ENCODE measurements at places on chromosomes 11 and 22.

DNA sequence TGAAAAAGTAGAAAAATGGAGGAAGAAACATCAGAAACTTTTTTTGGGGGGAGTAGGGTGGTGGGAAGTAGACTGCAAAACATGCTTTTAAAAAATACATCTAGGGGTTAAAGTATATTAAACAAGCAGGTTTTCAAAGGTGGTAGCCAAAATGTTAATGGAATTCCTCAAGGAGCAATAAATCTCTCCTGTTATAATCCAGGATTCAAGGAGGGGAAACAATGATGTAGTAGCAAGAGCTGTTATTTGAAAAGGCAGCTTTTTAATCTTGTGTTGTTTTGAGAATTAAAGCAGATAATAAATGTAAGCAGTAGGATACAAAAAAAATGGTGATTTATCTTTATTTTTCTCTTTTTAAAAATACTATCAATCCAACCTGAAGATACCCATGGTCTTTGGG is 736.5 kb upstream of the CCDC90B start:
- no peaks in the 10 kb centered on the region for H3K27me3 ChIP-seq
- H3K27ac ChIP-seq: no peak overlapping the region
- H3K4me3 ChIP-seq: no peak overlapping the region
- no peaks in the 10 kb centered on the region for H3K36me3 ChIP-seq

DNA sequence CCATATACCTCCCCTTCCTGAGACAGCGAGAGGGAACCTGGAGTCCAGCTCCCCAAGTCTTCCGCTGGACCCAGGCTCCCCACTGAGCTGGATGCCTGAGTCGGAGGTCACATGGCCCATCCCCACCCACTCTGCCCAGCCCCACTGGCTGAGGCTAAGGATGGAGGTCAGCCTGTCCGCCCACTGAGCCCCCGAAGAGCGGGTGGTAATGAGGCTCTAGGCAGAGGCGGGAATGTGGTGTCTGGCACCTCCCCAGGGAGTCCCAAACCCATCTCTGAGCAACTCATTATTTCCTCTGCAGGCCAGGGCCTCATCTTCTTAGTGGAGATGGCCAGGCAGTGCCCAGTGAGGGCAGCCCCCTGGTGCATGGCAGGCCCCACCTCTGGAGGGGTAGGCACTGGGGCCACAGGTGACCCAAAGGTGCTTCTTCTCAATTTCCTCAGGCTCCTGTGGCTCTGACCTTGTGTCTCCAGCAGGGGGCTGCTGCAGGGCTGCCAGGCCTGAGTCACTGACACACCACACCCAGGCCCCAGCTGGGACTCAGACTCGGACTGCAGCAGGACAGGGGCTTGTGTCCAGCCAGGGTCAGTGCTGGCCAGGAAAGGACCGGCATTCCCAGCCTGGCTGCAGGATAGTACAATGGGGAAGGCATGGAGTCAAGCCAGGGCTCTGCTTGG is 10.2 kb upstream of the PDE2A start:
- H3K4me1 ChIP-seq: no peaks in the 10 kb centered on the region
- H3K36me3 ChIP-seq: peaks cover 51% of the 10 kb centered on the region
- no peaks in the 10 kb centered on the region for H3K27me3 ChIP-seq
- DNase-seq: peak; percentile 60
- no peak overlapping the region for H3K4me3 ChIP-seq

DNA sequence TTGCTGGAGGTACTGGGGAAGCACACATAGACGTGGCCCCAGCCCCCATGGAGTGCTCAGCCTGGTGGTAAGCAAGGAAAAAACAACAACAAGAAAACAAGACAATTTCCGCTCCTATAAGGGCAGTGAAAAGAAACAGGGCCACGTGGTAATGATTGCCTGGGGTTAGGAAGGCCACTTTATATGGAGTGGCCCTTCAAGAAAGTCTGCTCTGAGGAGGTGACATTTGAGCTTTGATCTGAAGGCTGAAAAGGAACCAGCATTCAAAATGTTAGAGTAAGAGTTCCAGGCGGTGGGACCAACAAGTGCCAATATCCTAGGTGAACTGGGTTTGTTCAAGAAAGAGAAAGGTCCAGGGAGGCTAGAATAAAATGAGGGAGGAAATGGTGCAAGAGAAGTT is 87.6 kb downstream of the SCN3B start:
- H3K36me3 ChIP-seq: no peaks in the 10 kb centered on the region
- no peak overlapping the region for H3K27ac ChIP-seq

DNA sequence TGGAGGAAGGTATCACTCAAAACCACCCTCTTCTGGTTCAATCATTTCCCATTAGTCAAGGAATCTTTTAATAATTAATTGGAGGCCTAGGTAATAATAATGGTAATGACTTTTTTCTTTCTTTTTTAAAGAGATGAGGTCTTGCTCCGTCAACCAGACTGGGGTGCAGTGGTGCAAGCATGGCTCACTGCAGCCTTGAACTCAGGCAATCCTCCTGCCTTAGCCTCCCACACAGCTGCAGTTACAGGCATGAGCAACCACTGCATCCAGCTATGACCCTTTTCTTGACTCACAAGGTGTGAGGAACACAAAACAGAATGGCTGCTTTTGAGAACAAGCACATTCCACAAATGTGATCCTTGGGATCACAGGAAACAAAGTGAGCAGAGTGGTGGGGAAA is 3.6 kb downstream of the POLDIP3 start:
- no peak overlapping the region for H3K27ac ChIP-seq
- peaks cover 11% of the 10 kb centered on the region for H3K36me3 ChIP-seq
- H3K4me1 ChIP-seq: peaks cover 49% of the 10 kb centered on the region

DNA sequence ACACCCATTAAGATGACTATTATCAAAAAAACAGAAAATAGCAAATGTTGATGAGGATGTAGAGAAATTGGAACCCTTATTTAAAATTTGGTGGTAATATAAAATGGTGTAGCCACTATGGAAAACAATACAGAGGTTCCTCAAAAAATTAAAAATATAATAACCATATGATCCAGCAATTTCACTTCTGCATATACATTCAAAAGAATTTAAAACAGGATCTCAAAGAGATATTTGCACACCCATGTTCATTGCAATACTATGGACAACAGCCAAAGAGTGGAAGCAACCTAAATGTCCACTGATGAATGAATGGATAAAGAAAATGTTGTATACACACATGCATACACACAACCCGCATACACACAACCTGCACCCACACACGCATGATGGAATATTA is 102.2 kb downstream of the FAM168A start:
- no peak overlapping the region for H3K4me3 ChIP-seq
- H3K36me3 ChIP-seq: no peaks in the 10 kb centered on the region
- no peaks in the 10 kb centered on the region for H3K4me1 ChIP-seq
- H3K27ac ChIP-seq: no peak overlapping the region

DNA sequence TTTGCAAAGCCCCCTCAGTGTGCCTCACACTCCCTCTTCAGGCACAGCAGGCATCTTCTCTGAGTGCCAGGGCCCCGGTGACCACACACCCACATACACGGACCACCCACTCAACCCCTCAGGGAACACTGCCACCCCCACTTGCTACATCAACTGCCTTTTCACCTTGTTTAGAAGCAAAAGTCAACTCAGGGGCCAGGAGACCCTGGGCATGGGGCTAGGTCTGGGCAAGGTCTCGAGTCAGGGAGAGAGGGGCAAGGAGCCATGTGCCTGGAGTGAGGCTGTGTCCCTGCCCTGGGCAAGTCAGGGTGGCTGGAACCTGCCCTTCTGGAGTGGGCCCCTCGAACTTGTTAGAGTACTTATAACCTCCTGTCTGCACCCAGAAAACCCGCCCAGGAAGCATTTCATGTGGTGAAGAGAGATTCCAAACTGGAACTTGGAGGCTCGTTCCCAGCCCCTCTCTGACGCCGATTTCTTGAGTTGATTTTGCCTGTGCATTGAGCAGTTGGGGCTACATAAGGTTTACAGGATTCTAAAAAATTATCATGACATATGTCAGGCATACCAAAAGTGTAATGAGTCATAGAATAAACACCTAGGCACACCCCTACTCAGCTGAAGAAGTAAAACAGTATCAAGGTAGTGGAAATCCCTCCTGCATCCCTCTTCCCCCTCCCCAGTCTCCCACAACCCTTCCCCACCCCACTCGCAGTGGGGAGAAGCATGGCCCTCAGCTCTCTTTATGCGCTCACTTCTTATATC is 74.3 kb downstream of the MYEOV start:
- H3K36me3 ChIP-seq: no peaks in the 10 kb centered on the region
- no peak overlapping the region for H3K27ac ChIP-seq
- no peaks in the 10 kb centered on the region for H3K27me3 ChIP-seq
- no peak overlapping the region for H3K4me3 ChIP-seq
- no peak for DNase-seq

GRCh38 chr22:36258701-36259614 is 6.0 kb downstream of the APOL1 start:
- H3K27me3 ChIP-seq: no peaks in the 10 kb centered on the region
- H3K4me3 ChIP-seq: no peak overlapping the region
- peaks cover 14% of the 10 kb centered on the region for H3K36me3 ChIP-seq
- H3K27ac ChIP-seq: peak overlapping the region; percentile 54
- DNase-seq: no peak

DNA sequence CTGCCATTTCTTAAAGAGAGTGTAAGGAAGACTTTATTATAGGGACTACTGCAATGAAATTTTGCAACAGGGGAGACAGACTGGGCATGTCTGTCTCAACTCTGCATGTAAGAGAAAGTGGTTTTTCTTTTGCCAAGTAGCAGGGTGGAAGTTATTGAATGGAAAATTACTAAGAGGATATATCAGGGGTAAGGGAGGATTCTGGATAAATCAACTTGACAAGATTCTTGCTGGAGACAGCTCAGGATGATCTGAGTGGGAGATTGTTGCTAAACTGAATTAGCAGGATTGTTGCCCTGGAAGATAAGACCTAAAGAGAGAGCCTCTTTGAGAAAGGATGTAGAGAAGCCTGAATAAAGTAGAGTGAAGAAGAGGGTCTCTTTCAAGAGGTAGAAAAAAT is 145.8 kb downstream of the LUZP2 start:
- H3K27me3 ChIP-seq: no peaks in the 10 kb centered on the region
- H3K27ac ChIP-seq: no peak overlapping the region
- no peak for DNase-seq
- no peak overlapping the region for H3K4me3 ChIP-seq

DNA sequence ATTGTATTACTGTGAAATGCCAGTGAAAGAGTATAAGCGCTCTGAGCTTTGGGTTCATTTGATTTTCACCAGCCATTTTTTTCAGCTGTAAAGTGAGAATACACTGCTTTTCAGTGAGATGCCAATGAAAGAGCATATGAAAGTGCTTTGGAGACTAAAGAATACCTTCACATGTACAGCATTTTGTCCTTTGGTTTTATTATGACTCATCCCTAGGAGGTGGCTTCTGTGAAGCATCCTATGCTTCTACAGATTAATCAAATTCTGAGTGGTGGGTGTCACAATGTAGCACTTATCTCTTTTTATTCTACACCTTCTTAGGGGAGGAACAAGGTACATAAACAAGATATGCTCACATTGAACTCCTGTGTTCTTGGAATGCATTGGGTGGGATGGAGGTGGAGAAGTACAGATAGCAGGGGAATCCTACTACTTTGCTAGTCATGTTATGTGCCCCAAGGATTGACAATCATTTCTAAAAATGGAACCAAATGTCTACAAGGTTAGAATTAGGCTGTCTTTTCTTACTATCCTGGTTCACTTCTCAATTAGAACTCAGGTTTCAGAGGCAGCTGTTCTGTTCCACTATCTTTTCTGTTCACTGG is 18.7 kb downstream of the TRIM44 start:
- peaks cover 23% of the 10 kb centered on the region for H3K4me1 ChIP-seq
- H3K27ac ChIP-seq: no peak overlapping the region
- H3K27me3 ChIP-seq: no peaks in the 10 kb centered on the region
- no peak overlapping the region for H3K4me3 ChIP-seq
- H3K36me3 ChIP-seq: no peaks in the 10 kb centered on the region

DNA sequence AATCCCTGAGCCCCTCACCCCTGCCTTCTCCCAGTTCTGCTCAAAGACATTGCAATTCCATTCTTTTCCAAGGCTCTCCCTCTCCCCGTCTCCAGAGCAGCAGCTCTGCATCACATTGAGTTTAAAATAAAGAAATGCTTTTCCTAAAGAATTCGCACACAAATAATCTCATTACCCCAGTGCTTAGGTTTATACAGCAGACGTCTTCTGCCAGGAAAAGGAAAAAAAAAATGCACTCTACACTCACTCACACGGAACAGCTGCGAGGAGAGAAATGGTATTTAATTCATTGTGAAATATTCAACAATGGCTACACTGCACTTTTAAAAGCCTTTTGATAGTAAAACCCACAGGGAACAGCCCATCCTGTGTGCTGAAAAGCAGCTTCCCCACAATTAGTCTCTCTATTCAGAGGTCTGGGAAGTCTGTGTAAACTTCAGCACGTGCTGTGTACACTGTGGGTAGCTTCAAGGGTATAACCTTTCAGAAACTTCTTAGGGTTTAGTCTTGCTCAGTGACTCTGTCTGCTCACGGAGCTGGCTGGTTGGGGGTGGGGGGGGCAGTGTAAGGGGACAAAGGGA is 42.8 kb downstream of the ETS1 start:
- H3K4me3 ChIP-seq: no peak overlapping the region
- no peaks in the 10 kb centered on the region for H3K27me3 ChIP-seq
- no peak for DNase-seq
- H3K36me3 ChIP-seq: no peaks in the 10 kb centered on the region
- H3K4me1 ChIP-seq: no peaks in the 10 kb centered on the region

- H3K4me3 ChIP-seq: no peak overlapping the region
- no peaks in the 10 kb centered on the region for H3K4me1 ChIP-seq
- no peak for DNase-seq
- peak overlapping the region; percentile 33 for H3K27ac ChIP-seq
- H3K27me3 ChIP-seq: peaks cover 4% of the 10 kb centered on the region
These were observed 8.7 kb upstream of the DGKZ start for GRCh38 chr11:46338636-46338987.

DNA sequence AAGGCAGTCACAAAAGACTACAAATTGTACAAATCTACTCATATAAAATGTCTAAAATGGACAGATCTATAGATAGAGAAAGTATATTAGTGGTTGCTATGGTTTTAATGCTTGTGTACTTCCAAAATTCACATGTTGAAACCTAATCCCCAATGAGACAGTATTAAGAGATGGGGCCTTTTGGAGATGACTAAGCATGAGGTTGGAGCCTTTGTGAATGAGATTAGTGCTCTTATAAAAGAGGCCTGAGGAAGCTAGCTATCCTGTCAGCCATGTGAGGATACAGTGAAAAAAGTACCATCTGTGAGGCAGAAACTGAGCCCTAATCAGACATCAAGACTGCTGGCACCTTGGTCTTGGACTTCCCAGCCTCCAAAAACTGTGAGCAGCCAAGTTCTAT is 82.6 kb downstream of the CYP2R1 start:
- no peak overlapping the region for H3K27ac ChIP-seq
- no peaks in the 10 kb centered on the region for H3K36me3 ChIP-seq
- no peak for DNase-seq
- no peak overlapping the region for H3K4me3 ChIP-seq
- H3K4me1 ChIP-seq: no peaks in the 10 kb centered on the region
- no peaks in the 10 kb centered on the region for H3K27me3 ChIP-seq

GRCh38 chr22:50626850-50627641 is 906 bp downstream of the ARSA start:
- H3K4me1 ChIP-seq: peaks cover 41% of the 10 kb centered on the region
- no peaks in the 10 kb centered on the region for H3K27me3 ChIP-seq
- peak overlapping the region; percentile 80 for H3K4me3 ChIP-seq
- H3K36me3 ChIP-seq: no peaks in the 10 kb centered on the region
- H3K27ac ChIP-seq: peak overlapping the region; percentile 84

All from Peyer's patch (tissue), 4 donors.